Foreskin keratinocyte (primary cell): ENCODE measurements at places on chromosomes 5 and 9. TPM values are rescaled to one million over a fixed set of nuclear protein-coding genes. Genes with fewer than 3 reads are reported as not detected.

Gene EIF4E1B
- not detected in 2 replicates for total RNA-seq

Gene CDX1
- total RNA-seq, result not detected in 2 replicates

Gene TAF11L10
- not detected in 2 replicates for total RNA-seq

Gene STC2
- total RNA-seq, result 10.2 and 25.1 TPM in 2 replicates

Gene FOXD4
- total RNA-seq, result 0.10 and 0.14 TPM in 2 replicates

Gene PCDHA9
- not detected in 2 replicates for total RNA-seq

Gene PCDHGA4
- 0.04 and 0.07 TPM in 2 replicates for total RNA-seq

Gene MZB1
- total RNA-seq, result 0.21 TPM in 1 of 2 replicates, not detected in the other

Gene FGF1
- total RNA-seq, result 0.65 and 1.0 TPM in 2 replicates

Gene BNC2
- 0.56 and 0.85 TPM in 2 replicates for total RNA-seq

Gene PCDHB2
- total RNA-seq, result 0.10 and 0.11 TPM in 2 replicates

Gene KLF4
- 16.0 and 17.6 TPM in 2 replicates for total RNA-seq

Gene SCGB3A1
- total RNA-seq, result not detected in 2 replicates

Gene SSBP2
- total RNA-seq, result 7.2 and 8.0 TPM in 2 replicates

Gene OSMR
- 28.0 and 31.5 TPM in 2 replicates for total RNA-seq

Gene HMCN2
- not detected in 2 replicates for total RNA-seq

Gene FCN1
- not detected in 2 replicates for total RNA-seq

Gene SLC6A3
- total RNA-seq, result not detected in 2 replicates

Gene MCC
- total RNA-seq, result 35.9 and 36.2 TPM in 2 replicates

Gene SHOC1
- total RNA-seq, result 0.03 and 0.04 TPM in 2 replicates

Gene GDA
- 0.46 and 1.2 TPM in 2 replicates for total RNA-seq

Gene FOXD4L4
- total RNA-seq, result not detected in 2 replicates

Gene TRPM3
- not detected in 2 replicates for total RNA-seq

Gene SLCO6A1
- not detected in 2 replicates for total RNA-seq

Gene ARSI
- total RNA-seq, result 4.7 and 5.0 TPM in 2 replicates

Gene SNCB
- 0.78 and 1.3 TPM in 2 replicates for total RNA-seq

Gene C9orf153
- 0.28 TPM in 1 of 2 replicates, not detected in the other for total RNA-seq

Gene PCDHB9
- total RNA-seq, result 0.10 TPM in 1 of 2 replicates, not detected in the other

Gene SPATA31D4
- total RNA-seq, result not detected in 2 replicates

Gene DPYSL3
- total RNA-seq, result 29.4 and 53.6 TPM in 2 replicates

Gene BARHL1
- not detected in 2 replicates for total RNA-seq

Gene RUFY1
- 27.4 and 29.3 TPM in 2 replicates for total RNA-seq

Gene IL3
- not detected in 2 replicates for total RNA-seq

Gene PCDHGC3
- total RNA-seq, result 25.0 and 36.1 TPM in 2 replicates

Gene LHX6
- 0.11 and 0.44 TPM in 2 replicates for total RNA-seq

Gene RASEF
- 0.07 and 0.31 TPM in 2 replicates for total RNA-seq

Gene HACD4
- 5.4 and 7.9 TPM in 2 replicates for total RNA-seq

Gene INSL4
- total RNA-seq, result not detected in 2 replicates

Gene TAS2R1
- not detected in 2 replicates for total RNA-seq

Gene SLC4A9
- 0.04 TPM in 1 of 2 replicates, not detected in the other for total RNA-seq

Gene GRIA1
- 0.42 and 0.48 TPM in 2 replicates for total RNA-seq

Gene ZBTB26
- total RNA-seq, result 2.2 TPM in 2 replicates

Gene TLE1
- total RNA-seq, result 21.4 and 24.2 TPM in 2 replicates

Gene EGFLAM
- 0.63 TPM in 1 of 2 replicates, not detected in the other for total RNA-seq

Gene SLC27A6
- total RNA-seq, result 2.6 and 6.9 TPM in 2 replicates

Gene FIBCD1
- 1.2 and 2.7 TPM in 2 replicates for total RNA-seq

Gene RGS7BP
- total RNA-seq, result not detected in 2 replicates

Gene IL33
- 0.44 and 0.67 TPM in 2 replicates for total RNA-seq

Gene SLC46A2
- not detected in 2 replicates for total RNA-seq

Gene BRINP1
- 0.04 and 0.07 TPM in 2 replicates for total RNA-seq
